ENCODE measurements at places on chromosomes 2 and 18.

- DNase-seq: no peak
These were observed 331.1 kb upstream of the SLC14A2 start for GRCh38 chr18:45284174-45284573.

DNA sequence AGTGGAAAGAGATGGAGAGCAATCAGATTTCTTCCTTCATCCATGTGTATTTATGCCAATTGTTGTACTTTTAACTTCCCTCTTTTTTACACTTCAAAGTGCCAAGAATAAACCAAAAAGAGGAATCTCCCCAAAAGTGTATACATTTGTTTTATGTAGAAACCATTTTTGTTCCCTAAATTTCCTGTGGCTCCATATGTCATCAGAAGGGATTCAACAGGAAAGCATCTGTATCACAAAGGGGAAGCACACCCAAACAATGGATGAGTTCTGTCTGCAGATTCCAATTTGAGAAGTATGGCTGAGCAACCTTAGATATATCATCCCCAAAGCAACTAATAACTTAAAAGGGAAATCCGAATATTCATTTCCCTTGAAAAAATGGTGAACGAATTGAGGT lies 275.0 kb downstream of the MREG start:
- DNase-seq: no peak

GRCh38 chr2:186349508-186349907 lies 136.6 kb upstream of the ZC3H15 start:
- DNase-seq: no peak

- no peak for DNase-seq
These were observed 162.5 kb upstream of the SETBP1 start for GRCh38 chr18:44518091-44518615.

DNA sequence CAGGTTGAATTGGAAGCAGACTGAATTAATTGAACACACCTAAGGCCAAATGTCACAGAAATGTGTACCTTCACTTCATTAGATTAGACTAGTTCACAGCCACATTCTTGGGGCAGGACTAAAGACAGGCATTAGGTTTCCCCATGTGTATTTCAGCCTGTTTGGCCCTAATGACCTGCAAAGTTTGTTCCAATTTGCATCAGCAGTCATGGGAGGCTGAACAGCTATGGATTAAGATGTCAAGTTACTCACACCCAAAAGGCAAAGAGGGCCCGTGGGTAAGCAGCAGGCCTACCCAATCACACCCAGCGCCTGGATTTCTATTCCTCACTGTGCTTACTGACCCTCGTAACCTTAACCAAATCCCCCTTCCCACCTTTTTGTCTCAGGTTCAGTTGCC lies 99.6 kb upstream of the RIOK3 start:
- DNase-seq: no peak

DNA sequence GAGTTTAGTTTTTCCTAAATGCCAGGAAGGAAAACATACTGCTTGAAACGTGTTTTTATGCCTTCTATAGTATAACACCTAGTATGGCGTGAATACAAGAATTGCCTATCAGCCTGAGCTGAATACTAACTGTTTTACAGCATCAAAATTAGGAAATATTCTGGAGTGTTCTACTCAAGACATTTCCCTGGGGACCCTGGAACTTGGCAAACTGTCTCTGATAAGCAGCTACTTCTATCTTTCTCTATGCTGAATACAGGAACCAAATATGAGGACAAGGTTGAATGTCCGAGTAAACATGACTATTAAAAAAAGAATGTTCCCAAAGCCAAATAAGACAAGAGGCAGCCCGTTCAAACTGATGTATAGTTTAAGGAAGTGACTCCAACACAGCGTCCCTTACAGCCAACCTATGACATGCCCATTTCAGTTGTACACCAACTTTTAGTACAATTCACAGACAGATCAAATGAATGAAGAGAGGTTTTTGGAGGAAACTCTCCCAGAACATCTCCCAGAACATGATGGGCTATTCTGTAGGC lies 951.3 kb upstream of the ACVR2A start:
- DNase-seq: no peak

GRCh38 chr2:147543056-147543455 lies 301.8 kb upstream of the ACVR2A start:
- no peak for DNase-seq

DNA sequence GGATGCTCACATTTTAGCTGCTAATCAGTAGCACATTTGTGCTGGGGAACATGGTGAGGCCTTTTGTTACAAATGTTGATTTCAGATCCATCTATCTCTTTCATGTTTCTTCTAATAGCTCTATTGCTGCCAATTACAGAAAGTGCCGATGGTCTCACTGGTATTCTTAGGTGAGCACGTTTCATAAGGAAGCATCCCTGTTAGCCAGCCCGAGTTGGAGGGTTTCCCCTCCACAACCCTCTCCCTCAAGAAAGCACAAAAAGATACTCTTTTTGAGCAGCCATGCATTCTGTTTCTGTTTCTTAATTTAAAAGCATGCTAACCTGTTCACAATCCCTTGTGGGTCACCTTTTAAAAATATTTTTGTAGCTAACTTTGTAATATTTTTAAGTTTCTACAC lies 30.8 kb upstream of the ST8SIA5 start:
- no peak for DNase-seq

GRCh38 chr2:238525990-238526389 lies 99.3 kb downstream of the ASB1 start:
- no peak for DNase-seq

DNA sequence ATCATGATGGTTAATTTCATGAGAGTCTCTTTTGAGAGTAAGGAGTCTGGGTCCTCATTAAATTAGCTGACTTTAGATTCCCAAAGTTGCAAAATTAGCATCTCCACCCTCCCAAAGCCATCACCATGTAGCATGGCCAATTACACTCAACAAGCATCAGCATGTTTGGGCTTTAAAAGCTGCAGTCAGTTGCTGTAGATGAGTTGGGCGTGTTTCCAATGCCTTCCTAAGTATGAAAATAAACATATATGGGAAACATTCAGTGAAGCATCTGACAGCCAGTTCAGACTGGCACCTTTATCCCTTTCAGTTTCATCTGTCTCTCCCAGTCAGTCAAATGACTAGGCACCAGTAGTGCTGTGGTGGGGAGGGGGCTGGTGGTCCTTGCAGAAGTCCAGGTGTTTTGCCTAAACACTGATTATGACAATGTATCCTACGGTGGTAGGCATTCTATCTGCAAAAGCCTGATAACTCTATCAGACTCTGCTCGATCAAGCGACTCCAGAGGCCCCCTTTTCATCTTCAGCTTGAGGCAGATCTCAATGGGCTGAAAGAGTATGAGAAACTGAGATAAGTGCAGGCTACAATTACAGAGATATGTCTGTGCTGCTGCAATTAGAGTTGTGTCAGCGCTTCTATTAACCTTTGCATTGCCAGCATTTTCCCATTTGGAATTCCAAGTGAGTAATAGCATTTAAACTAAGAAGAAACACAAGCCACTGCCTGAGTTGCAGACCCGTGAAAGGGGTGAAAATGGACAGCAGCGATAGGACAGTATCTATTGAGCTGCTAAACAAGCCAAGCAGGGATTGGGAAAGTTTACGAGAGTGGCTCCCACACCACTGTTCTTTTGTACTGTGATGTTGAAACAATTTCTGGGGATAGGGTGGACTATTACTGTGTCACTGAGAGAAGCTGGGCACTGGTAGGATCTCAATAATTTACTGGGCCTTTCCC lies 67.3 kb upstream of the SPOPL start:
- DNase-seq: no peak

- no peak for DNase-seq
These were observed 2.6 kb downstream of the CAB39 start for GRCh38 chr2:230715201-230715600.

DNA sequence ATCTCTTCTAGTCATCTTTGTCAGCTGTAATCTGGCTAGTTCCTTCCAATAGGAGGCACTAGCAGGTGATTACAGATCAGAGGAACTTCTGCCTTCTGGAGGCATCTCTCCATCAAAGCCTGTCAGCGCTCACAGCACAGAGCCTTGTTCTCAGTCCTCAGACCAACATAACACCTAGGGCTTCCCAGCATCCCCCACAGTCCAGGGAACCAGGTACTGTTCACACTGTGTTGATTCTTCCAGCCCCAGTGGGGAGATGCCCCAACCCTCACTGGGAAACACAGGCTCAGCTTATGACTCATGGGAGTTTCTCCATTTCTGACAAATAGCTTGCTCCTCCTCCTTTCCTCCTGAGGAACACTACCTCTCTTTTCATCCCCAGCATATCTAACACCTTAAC lies 601.7 kb downstream of the CBLN2 start:
- no peak for DNase-seq

- no peak for DNase-seq
These were observed 10.5 kb upstream of the EPAS1 start for GRCh38 chr2:46286715-46287114.

DNA sequence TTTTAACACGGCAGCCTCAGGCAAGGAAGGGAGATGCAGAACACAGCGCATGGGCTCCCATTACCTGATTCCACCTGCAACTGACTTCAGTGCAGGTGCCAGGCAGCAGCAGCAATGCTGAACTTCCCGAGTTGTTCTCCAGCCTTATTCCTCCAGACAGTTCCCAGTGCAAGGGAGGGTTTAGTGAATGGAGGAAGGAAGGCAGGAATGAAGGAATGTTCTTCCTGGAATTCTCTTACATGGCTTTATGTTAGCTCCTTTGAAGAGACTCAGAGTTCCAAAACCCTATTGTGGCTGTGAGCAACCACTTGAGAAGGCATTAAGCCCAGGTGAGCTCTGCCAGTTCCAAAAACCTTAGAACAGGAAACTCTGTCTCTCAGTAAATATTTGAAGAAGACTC lies 45.5 kb downstream of the SERPINB7 start:
- no peak for DNase-seq

Data from neural crest cell (in vitro differentiated cells).